ENCODE measurements at places on chromosomes 7 and 10. TPM values are rescaled to one million over a fixed set of nuclear protein-coding genes. Genes with fewer than 3 reads are reported as not detected.

- H3K4me1 ChIP-seq, result peaks cover 5% of the 10 kb centered on the region
- no peaks in the 10 kb centered on the region for H3K36me3 ChIP-seq
- H3K27me3 ChIP-seq, result no peaks in the 10 kb centered on the region
- no peak overlapping the region for H3K4me3 ChIP-seq
These were observed 73.9 kb upstream of the ARMC3 start for GRCh38 chr10:22853906-22854447.

- peaks cover 5% of the 10 kb centered on the region for H3K4me1 ChIP-seq
- H3K36me3 ChIP-seq, result no peaks in the 10 kb centered on the region
- no peak overlapping the region for H3K27ac ChIP-seq
- no peaks in the 10 kb centered on the region for H3K27me3 ChIP-seq
These were observed 60.8 kb downstream of the ZNF438 start for GRCh38 chr10:30970760-30971460.

Gene ADGRA1
- total RNA-seq, result not detected

DNA sequence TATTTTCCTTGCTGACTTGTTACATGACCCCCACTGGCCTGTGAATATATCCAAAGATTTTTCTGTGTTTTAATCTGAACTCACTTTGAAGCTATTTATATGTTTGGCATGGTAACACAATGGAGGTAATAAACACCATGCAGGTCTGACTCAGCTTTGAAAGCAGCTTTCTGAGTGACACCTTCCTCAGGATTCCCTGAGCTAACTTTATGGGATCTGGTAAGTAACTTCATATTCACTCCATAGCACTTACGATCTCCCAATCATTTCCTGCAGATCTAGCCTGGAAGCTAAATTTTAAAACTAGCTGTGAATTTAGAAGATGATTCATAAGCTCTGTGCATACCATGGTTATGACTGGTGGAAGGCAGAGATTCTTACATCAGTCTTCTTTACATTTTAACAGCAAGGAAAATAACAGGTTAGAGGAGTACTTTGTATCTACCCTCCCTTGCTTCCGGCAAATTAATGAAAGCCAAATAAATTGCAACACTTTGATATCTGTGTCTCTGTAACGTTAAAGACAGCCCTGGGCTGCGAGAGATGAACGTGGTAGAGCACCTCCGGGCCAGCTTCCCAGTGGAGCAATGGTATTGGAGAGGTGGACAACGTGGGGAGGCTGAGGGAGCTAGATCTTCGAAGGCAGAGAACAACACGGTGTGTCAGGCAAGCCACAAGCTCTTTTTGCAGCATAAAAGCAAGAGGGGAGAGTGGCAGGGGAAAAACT lies 170.2 kb upstream of the KLF14 start:
- peaks cover 62% of the 10 kb centered on the region for H3K36me3 ChIP-seq
- peak overlapping the region; percentile 90 for H3K27ac ChIP-seq
- H3K27me3 ChIP-seq, result no peaks in the 10 kb centered on the region
- no peak for DNase-seq
- H3K4me3 ChIP-seq, result no peak overlapping the region

GRCh38 chr10:33309406-33309805 lies 25.1 kb downstream of the NRP1 start:
- no peaks in the 10 kb centered on the region for H3K36me3 ChIP-seq
- H3K27ac ChIP-seq, result no peak overlapping the region
- H3K4me1 ChIP-seq, result peaks cover 5% of the 10 kb centered on the region
- no peaks in the 10 kb centered on the region for H3K27me3 ChIP-seq
- H3K4me3 ChIP-seq, result no peak overlapping the region

Gene TWIST1
- not detected for total RNA-seq

- H3K36me3 ChIP-seq, result no peaks in the 10 kb centered on the region
- peaks cover 36% of the 10 kb centered on the region for H3K27me3 ChIP-seq
- no peak overlapping the region for H3K4me3 ChIP-seq
- H3K27ac ChIP-seq, result no peak overlapping the region
These were observed 6.3 kb upstream of the KCNMA1 start for GRCh38 chr10:77643795-77644468.

DNA sequence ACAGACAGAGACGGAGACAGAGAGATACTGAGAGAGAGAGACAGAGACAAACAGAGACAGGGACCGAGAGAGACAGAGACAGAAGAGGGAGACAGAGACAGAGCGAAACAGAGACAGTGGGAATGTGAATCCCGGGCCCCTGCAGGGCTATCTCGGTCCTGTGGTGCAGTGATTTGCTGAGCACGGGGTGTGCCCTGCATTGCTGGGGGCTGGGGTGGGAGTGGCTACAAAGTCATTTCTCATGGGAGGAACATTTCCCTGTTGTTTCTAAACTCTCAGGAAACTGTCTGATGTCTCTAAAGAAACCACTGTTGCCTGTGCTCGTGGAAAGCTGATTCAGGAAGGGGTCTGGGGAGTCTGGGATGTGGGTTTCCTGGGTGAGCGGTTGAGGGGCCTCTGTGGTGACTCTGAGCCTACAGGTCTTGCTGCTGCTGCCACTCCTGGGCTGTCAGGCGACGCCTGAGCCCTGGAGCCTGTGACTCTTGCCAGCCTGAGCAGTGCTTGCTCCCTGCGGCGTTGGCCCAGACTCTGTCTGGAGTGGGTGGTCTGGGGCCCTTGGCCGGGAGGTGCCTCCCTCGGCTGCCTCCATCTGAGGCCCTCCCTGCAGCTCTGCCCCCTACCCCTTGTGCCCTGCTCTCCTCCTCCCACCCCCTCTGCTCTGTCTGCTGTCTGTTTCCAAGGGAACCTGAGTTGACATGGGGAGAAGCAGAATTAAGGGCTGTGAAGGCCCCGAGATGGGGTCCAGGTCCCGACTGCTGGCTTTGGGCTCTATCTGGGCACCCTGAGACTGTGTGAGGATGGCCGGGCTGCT lies 292.0 kb downstream of the WDR37 start:
- no peak overlapping the region for H3K4me3 ChIP-seq
- H3K27me3 ChIP-seq, result no peaks in the 10 kb centered on the region
- no peak overlapping the region for H3K27ac ChIP-seq
- DNase-seq, result no peak

GRCh38 chr7:34493752-34494151 lies 164.3 kb upstream of the NPSR1 start:
- H3K4me3 ChIP-seq, result no peak overlapping the region
- H3K4me1 ChIP-seq, result no peaks in the 10 kb centered on the region
- no peaks in the 10 kb centered on the region for H3K27me3 ChIP-seq

GRCh38 chr7:47415318-47416212 lies 166.3 kb downstream of the TNS3 start:
- H3K27ac ChIP-seq, result no peak overlapping the region
- no peak overlapping the region for H3K4me3 ChIP-seq
- H3K27me3 ChIP-seq, result peaks cover 3% of the 10 kb centered on the region
- no peaks in the 10 kb centered on the region for H3K36me3 ChIP-seq
- DNase-seq, result no peak

Data from activated naive CD4-positive, alpha-beta T cell treated with anti-CD3 and anti-CD28 coated beads for 36 hours (primary cell).